ENCODE measurements at places on chromosomes 12 and 14.

DNA sequence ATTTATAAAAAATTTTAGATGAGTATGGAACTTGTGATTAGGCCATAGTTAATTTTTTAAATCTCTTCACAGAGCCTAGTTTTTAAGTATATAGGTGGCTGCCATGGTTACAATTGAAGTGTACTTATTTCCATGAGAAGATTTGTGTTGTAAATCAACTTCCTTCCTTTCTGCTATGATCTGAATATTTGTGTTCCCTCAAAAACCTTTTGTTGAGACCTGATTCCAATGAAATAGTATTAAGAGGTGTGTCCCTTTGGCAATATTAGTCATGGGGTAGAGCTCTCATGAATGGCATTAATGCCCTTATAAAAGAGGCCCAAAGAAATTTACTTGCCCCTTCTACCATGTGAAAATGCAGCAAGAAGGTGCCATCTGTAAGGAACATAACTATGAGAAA, 28.8 kb downstream of the ETNK1 start:
- DNase-seq: no peak

- no peak for DNase-seq
Observed at GRCh38 chr14:29217813-29218450, 451.3 kb downstream of the FOXG1 start.

DNA sequence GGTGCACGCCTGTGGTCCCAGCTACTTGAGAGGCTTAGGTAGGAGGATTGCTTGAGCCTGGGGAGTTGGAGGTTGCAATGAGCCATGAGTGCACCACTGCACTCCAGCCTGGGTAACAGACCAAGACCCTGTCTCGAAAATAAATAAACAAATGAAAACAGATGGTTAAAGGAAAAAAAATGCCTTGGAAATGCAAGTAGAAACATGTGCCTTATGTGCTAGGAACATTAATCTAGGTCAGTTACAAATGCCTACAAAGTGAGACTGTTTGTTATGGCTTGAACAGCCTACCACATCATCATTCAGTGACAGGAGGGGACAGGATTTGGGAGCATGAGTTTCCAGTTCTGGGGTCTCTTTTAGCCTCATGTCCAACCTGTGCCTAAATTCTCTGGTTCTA, 52.4 kb upstream of the BCAT1 start:
- no peak for DNase-seq

- DNase-seq: no peak
Observed at GRCh38 chr12:28938581-28939235, 210.4 kb upstream of the FAR2 start.

DNA sequence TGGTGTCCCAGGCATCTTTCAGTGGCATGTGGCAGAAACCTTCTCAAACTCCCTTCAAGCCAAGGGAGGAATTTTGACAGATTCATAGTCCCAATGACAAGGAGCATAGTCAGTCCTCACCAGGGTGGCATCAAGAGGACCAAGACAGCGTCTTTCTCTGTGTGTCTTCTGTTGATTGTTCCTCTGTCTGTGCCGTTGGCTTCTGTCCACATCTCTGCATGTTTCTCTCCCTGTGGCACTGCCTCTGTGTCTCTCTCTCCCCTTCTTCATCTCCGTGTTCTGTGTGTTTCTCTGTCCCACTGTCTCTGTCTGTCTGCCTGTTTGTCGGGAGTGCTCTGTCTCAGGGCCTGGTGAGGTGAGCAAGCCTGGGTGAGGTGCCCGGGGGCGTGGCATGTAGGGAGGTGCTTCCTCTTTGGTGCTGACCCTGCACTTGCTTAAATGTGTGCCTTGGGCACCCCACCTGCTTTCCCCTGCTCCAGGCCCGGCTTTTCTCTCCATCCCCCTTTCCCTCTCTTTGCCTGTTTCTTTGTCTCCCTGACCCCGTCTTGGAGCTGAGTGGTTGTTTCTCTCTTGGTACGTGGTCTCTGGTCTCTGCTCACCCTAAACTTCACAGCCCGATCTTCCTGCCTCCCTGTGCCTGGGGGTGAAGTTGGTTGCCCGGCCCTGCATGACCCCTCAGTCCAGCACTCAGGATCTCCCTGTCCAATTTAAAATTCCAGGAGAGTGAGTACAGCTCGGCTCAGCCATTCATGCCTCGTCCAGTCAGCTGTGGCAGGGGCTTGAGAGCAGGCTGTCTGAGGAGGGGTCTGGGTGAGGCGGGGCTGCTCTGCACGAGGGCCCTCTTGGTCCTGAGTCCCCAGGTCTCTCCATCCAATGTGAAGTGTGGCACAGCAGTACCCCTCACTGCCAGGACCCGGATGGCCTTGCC, 28.5 kb downstream of the JDP2 start:
- no peak for DNase-seq

DNA sequence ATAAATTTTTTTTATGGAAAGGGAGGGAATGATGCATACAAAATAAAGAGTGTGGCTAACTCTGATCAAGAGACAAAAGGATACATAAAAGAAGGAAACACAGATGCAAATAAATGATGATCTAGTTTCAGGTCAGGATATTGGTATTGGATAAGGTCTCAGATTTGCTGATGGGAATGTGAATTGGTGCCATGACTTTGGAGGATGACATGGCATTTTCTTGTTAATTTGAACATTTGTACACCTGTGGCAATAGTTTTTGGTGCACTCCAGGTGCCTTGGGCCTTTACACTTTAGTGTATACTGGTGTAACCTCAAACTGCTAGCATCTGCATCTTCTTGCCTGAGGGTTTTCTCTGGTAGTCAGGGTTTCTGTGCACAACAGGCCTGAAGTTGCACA, 279.3 kb downstream of the TMEM121 start:
- DNase-seq: no peak

DNA sequence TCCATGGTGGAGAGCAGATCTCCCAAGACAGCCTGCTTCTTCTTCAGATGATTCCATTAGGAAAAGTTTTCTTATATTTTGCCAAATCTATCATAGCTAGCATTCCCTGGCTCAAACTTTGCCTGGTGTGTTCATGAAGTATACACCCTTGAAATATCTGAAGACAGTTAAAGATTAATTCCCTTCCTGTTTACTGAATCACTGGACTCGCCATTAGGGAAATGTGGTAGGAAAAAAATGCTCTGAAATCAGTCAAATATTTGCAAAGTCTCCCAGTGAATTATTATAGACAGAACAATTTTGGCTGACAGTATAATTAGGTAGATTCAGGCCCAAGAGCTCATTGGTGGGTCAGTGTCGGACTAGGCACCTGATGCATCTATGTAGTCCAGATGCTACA, 86.5 kb downstream of the PDZRN4 start:
- DNase-seq: no peak

- no peak for DNase-seq
Observed at GRCh38 chr14:104092931-104093365, 7.4 kb downstream of the ASPG start.

DNA sequence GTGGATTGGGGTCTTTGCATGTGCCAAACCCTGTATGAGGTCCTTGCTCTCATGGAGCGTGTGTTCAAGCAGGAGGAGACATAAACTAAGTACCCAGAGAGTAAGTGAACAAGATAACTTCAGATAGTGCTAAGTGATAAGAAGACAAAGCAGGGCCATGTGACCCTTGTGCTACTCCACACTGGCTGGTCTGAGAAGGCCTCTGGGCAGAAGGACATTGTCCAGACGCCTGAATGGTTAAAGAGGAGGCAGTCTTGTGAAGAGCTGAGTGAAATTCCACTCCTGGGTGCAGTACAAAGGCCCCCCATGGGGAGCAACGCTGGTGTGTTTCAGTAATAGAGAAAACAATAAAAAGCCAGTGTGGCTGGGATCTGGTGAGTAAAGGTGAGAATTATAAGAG, 93.3 kb upstream of the RIC8B start:
- DNase-seq: no peak

DNA sequence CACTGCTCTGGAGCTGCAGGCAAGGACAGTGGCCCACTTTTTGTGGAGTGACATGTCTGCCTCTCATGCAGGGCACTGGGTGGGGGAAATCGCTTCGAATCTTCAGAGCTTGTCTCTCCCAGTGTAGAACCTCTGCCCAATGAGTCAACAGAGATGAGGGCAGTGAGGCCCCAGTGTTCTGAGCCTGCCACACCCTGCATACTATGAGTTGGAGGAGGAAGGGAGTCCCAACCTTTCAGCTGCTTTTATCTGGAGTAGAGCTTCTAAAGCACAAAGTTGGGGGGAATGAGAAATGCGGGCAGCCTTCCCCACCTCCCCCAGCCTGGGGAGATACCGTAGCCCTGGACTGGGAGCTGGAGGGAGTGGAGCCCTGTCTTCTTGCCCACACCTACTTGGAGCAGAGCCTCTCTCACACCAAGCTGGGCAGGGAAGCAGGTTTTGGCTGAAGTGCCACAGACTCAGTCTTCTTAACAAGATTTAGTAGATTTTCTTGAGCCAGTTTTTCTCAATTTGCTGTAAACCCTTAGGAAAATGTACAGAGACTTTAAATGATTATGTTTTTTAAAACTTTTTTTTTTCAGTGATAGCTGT, 159.1 kb downstream of the ADGRD1 start:
- no peak for DNase-seq

All from activated T-cell treated with anti-CD3 and anti-CD28 coated beads, Interleukin-2, amount 50 U/mL, for 72 hours (primary cell).